Activated CD4-positive, CD25-positive, alpha-beta regulatory T cell (primary cell): ENCODE measurements at places on chromosomes 5 and 9.

GRCh38 chr5:172768098-172768572, 2.9 kb downstream of the DUSP1 start:
- no peak for DNase-seq

DNA sequence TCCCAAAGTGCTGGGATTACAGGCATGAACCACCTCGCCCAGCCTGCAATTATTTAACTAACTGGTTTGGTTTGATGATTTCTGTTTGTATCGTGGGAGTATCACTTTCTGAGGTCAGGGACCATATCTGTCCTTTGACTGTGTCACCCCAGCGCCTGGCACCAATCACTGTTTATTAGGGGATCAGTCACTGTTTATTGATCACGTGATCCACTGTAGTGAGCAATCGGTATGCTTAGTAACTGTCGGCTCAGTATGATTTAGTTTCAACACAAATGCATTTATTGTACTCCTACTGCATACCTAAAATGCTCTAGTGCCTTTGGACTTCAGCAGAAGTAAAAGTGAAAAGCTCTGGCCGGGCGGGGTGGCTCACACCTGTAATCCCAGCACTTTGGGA, 54.8 kb downstream of the COL5A1 start:
- DNase-seq: no peak

DNA sequence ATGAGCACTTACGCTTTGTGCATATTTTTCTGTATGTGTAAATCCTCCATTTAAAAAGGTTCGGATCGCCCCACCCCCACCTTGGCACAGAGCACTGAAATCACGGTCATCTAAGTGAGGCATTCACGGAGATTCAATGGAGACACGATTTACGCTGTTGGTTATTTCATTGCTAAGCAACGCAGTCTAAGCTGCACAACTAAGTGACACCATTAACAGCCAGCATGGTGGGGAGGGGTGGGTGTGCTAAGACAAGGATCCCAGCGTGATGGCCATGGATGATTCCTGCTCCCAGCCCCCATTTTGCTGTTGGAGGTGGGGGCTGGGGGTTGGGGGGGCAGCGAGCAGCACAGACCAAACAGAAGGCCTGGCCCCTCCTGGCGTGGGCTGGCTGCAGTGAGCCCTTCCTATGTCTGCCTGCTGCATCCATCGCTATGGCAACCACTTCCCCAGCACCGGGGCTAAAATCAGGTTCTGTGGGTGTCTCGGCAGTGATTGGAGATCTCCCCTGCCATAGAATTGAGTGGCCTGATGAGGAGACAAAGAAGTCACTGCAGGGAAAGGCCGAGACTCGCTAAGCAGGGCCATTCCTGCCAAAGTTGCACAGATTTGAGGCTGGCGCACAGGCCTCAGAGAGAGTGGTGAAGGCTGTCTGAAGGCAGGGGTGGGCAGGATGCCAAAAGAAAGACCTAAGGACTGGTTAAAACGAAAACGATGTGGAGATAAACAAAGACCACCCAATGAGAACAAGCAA, 14.3 kb upstream of the MARCHF6 start:
- DNase-seq: no peak

DNA sequence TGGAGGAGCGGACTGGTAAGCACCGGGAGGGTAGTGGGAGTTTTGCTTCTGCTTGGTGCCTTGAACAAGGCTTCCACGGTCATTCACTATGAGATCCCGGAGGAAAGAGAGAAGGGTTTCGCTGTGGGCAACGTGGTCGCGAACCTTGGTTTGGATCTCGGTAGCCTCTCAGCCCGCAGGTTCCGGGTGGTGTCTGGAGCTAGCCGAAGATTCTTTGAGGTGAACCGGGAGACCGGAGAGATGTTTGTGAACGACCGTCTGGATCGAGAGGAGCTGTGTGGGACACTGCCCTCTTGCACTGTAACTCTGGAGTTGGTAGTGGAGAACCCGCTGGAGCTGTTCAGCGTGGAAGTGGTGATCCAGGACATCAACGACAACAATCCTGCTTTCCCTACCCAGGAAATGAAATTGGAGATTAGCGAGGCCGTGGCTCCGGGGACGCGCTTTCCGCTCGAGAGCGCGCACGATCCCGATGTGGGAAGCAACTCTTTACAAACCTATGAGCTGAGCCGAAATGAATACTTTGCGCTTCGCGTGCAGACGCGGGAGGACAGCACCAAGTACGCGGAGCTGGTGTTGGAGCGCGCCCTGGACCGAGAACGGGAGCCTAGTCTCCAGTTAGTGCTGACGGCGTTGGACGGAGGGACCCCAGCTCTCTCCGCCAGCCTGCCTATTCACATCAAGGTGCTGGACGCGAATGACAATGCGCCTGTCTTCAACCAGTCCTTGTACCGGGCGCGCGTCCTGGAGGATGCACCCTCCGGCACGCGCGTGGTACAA, 556 bp downstream of the PCDHGC3 start:
- no peak for DNase-seq

DNA sequence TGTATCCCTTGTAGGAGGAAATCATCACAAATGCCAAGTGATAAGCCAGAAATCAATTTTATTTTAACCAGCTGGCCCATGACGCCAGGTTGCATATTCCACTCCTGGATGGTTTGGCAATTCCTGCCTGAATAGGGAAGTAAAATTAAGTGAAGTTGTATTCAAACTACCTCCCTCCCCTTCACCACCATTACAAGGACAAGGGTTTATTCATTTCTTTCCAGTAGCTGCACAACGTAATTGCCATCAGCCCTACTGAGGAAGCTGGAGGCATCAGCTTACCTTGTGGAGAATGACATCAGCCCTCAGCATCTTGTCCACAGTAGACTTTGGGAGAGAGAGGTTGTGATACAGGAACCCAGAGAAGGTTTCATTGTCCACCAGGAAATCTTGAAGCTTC, 66.6 kb downstream of the ABCA1 start:
- DNase-seq: no peak

GRCh38 chr5:177312649-177313181, 1.0 kb upstream of the MXD3 start:
- no peak for DNase-seq
